ENCODE measurements at places on chromosomes 12 and 14.
A peak's percentile ranks its signal among the peaks of the same experiment; 100 is the strongest.

DNA sequence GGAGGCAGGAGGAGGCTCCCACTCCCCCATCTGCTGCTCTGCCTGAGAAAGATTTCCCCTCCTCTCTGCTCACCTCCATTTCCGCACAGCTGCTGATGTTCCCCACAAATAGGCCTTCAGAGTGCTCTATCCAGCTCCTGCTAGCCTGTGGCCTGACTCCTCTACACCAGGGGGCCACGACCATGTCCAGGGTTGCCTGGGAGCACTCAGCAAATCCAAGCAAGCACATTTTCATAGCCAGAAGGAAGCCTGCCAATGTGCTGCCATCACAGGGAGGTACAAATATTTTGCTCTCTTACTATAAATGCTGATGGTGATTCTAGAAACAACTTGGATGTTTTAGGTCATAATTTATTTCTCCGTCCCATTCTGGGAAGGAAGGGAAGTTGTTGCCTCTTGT, 17.3 kb downstream of the KCNA5 start:
- DNase-seq = no peak

- DNase-seq = no peak
Measured at GRCh38 chr14:22870811-22871223, 723 bp upstream of the LRP10 start.

GRCh38 chr12:22101749-22102243, 55.8 kb downstream of the CMAS start:
- peak; percentile 32 for DNase-seq

DNA sequence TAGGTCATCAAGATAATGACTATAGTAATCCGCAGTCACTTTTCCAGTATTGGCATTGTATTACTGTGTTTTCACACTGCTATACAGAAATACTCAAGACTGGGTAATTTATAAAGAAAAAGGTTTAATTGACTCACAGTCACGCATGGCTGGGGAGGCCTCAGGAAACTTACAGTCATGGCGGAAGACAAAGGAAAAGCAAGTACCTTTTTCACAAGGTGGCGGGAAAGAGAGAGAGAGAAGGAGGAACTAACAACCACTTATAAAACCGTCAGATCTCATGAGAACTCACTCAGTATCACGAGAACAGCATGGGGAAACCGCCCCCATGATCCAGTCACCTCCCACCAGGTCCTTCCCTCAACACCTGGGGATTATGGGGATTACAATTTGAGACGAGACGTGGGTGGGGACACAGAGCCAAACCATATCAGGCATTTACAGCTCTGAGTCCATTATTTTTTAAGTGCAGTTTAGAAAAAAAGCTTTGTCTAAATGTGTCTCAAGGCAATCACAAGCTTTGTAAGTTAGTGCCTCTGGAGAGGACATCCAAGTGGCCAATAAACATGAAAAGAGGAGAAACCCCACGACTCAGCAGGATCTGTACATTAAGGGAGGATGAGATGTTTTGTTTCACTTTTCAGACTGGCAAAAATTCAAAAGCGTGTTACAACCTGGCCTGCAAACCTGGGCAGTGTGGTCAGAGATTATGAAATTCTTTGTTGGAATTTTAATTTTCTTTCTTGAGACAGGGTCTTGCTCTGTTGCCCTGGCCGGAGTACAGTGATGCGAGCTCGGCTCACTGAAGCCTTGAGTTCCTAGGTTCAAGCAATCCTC, 82.0 kb downstream of the DNAH10 start:
- DNase-seq = no peak

GRCh38 chr12:5022465-5023061, 21.1 kb upstream of the KCNA5 start:
- peak; percentile 39 for DNase-seq

GRCh38 chr12:6635856-6636531, at the start of gene LPAR5:
Gene LPAR5 (minus strand): TSS chr12:6635959. CDS start chr12:6621248, 14,711 bp downstream.
- DNase-seq = peak; percentile 36

DNA sequence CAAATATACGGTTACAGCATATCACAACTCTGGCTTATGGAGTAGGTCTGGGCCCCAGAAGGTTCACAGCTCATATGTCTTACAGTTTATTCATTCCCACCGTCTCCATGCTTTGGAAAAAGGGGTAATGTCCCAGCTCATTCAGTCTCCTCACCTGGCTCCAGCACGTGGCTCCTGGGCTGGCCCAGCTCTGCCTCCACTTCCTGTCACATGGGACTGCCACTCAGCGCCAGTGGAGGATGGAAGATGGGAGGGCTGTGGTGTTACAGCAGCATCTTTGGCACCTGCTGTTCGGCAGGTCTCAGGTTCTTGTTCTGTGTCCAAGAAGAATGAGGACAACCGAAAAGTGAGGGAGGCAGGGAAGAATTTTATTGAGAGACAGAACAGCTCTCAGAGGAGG, 216.3 kb upstream of the ATXN7L3B start:
- no peak for DNase-seq

DNA sequence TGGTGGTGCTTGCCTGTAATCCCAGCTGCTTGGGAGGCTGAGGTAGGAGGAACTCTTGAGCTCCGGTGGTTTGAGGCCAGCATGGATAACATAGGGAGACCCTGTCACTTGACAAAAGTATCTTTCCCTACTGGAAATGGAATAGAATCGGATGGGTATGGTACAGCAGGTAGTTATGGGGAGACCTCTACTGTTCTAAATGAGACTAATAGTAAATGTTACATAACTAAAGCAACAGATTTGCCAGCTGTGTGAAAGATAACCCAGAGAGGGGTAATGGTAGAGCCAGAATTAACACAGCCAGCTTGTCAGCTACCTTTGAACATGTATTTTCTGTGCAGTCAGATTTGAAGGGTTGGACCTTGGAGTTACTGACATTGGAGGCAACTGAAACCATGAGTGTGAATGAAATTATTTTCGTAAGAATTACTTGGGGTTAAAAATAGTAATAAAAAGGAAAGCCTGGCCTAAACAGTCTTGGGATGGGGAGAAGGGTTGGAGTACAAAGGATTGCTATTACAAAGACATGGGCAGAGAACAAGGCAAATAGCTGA, 21.7 kb upstream of the NUP107 start:
- no peak for DNase-seq

DNA sequence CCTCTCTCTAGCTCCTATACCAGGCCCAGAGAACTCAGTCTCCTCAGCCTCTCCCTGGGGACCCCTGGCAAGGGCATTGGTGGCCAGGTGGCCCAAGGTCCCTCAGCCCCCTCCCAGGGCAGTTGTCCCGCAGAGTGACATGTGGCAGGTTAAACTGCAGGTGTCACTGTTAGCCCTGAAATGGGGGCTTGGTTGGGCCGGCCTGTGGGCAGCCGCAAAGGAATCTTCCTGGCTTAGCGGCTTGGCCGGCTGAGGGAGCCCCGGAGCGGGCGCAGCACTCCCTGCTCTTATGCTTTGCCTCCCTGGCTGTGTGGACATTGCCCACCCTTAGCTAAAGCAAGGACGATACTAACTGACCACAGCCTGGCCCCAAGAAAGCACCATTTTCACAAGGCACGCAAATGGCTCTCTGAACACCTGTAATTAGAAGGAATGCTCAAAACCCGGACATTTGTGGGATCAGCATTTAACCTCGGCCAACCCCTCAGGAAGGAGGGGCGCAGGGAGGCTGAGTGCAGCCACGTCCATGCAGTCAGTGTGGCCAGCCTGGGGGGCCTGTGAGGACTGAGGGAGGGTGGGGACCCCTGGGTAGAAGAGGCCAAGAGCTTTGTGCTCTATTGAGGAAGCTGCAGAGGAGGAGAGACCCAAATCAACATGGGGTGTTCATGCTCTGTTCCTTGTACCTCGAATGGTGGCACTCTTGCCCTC, 82.2 kb downstream of the PAPOLA start:
- DNase-seq = peak; percentile 52

GRCh38 chr14:55430024-55430690, 10.3 kb downstream of the TBPL2 start:
- DNase-seq = peak; percentile 47

DNA sequence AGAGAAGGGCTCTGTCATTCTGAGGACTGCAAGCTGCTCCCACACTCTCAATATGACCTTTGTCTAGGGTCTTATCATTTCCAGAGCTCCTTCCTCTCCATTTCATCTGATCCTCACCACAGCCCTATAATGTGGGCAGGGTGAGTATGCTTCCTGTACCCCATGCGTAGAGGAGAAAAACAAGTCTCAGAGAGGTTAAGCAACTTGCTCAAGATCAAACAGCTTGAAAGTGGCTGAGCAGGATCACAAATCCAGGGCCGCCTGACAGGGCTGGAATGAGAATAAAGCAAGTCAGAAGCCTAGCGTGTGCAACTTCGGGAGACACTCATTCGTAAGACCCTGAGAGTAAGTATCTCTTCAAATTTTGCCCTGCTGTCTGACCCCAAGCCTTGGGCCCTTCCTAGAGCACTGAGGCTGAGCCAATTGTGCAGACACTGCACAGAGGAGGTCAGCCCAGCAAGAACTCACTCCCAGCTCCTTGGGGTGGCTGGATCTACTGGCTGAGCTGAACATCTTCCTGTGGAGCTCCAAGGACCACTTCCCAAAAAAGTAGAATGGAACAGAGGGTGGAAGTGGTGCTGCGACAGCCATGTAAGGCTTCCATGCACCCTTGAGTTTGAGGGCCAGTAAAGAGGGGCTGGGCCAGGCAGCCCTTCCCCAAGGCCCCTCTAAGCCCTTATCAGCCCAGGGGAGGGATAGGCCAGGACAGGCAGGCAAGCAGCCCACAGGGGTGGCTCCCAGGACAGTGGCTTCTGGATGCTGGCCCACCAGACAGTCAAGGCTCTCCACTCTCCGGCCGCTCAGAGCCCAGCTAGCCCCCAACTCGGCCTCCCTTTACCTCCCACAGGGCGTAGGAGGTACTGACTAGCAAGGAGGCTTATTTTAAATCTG, 10.5 kb downstream of the ZFP36L1 start:
- peak; percentile 69 for DNase-seq

GRCh38 chr14:33810308-33810707, 140.6 kb downstream of the EGLN3 start:
- no peak for DNase-seq

DNA sequence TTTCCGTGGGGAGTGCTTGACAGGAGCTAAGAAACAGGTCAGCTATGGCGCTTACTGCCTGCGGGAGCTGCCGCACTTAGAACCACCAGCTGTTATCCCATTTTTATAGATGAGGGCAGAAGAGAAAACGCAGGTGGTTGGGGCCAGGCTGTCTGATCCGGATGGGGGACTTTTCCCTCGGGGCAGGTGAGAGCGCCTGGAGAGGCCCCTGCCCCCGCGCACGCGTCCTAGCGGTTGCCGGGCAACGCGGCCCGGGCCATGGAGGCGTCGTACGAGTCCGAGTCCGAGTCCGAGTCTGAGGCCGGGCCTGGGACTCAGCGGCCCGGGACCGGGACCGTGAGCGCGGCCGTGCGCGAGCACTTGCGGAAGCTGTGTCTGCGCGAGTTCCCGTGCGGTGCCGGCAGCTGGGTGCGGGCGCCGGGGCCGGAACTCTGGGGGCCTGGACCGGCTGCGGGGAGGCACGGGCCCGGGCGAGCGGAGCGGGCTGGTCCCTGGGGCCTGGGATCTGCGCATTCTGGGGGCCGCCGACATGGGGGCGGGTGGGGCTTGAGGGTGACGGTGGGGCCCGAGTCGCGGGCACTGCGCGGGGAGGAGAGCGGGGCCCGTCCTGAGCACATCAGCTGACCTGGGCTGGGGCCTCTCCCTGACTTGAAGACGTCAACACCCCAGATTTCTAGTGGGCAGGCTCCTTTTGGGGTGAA, at the start of gene LRRC43:
LRRC43 (plus strand) TSS at position 237 of the 701 bp plus-strand sequence; CDS start at position 259, 22 bp downstream.
- peak; percentile 32 for DNase-seq

DNA sequence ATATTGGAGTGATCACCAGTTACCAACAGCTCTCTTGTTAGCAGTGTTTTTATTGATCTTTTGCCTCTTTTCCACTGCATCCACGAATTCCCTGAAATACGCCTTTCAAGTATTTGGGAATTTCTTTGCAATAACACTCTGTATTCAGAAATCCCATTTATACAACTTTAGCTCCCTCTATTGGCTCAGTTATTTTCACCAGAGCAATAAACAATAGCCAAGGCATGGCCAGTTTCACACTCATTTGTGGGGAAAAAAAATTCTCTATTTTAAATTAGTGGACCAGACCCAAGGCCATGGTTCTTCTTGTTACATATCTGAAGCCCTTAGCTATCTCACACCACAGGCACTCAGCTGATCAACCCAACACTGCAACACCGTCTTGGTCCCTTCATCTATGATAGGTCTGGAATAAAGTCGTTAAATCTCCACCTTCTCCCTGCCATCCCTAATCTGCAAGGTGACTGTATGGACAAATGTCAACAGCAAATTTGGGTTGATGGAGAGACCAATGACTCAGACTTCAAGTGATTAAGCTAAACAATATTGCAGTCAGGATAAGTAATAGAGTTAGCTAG, 92.4 kb upstream of the TMEM260 start:
- DNase-seq = no peak

GRCh38 chr14:53924753-53925152, 31.9 kb downstream of the BMP4 start:
- DNase-seq = no peak

DNA sequence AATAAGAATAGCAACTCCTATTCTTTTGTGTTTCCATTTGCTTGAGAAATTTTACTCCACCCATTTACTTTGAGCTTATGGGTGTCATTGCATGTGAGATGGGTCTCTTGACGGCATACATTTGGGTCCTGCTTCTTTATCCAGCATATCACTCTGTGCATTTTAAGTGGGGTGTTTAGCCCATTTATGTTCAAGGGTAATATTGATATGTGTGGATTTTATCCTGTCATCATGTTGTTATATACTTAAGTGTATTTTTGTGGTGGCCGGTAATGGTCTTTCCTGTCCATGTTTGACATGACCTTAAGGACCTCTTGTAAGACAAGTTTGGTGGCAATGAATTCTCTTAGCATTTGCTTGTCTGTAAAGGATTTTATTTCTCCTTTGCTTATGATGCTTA, 100.1 kb downstream of the ATP23 start:
- DNase-seq = no peak

DNA sequence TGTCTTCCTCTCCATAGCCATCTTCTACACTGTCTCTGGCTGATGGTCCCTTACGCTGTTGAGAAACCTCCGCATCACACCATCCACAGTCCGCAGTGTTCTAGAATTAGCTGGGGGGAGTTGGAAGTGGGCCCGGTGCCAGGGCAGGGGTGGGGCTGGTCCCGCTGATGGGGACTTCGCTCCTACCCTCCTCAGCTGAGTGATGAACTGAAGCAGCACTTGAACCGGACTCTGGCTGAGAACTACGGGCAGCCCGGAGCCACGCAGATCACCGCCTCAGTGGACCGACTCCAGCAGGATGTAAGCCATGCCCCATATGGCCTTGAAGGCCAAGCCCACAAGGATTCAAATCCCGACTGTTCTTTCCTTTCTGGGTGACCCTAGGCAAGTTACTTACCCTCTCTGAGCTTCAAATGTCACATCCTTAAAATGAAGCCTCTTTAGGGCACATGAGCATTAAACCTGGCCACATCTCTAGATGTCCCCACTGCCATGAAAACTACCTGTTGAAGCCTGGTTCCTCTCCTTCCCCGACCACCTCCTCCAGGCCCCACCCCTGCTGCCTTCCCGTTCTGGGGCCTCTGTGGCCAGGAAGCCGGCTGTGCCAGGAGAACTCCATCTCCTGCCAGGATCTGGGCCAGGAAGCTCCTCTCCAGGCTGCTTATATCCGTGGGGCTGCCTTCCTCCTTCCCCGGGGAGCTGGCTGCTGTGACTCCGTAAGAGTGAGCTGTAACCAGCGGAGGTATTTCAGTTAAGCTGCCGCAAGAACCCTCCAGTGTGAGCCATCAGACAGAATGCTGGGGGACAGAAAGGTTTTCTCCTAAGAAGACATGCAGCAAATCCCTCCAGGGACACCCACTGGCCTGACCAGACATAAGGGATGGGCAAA, 53.1 kb downstream of the TSPAN11 start:
- DNase-seq = no peak
